Germinal center (tissue), 1 donor: ENCODE measurements at places on chromosomes 3 and 15.

DNA sequence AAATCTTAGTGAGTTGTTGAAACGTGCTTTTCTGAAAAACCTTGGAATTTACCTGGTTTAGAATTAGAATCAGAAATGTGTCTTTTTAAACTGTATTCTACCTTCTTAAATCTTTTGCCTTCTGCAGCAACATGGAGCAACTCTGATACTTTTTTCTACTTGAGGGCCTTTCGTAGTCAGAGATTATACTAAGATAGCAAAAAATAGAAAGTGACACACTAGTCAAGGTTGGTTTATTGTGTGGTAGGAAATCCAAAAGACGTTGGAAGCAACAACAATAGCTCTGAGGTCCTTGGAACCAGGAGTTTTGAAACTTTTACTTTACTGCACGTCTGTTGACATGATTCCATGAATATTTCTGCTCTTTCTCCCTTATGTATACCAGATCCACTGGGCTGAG lies 294.9 kb downstream of the LPP start:
- DNase-seq, result no peak

- no peak for DNase-seq
Observed at GRCh38 chr3:46860017-46860809, 3.0 kb downstream of the MYL3 start.

DNA sequence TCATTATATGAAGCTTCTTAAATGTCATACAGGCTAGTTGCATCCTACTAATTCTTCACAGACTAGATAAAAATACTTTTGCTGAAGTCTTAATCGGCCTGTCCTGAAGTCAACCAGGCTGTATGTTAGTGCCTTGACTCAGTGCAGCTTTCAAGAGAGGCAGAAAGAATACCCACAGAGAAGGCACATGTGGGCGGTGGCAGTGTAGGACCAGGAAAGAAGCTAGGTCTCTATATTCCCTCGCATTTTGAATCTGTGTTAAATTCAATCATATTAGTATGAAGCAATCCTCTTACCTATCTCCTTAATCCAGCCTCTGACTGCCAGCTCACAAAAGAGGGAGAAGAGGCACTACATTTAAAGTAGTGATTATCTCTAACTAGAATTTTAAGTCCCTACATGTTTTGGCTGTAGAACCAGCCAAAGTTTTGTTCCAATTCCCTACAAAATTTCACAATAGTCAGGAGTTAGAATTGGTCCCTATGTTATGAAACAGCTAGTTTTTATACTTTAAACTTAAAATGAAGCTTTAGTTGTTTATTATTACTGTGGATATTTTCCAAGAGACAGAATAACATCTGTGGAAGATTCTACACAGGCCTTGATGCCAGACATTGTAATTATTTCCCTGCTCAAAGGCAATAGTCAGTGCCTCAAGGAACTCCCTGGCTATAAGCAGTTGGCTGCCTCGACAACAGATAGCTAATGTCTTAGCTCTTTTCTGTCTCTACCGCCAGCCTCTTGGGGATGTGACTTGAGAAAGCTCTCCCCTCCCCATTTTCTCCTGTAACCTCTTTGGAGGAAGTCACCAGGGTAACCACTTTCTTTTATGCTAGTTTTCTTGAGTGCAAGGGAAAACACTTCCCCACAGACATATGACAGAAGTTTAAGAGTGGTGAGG lies 31.9 kb downstream of the CRTC3 start:
- DNase-seq, result no peak

DNA sequence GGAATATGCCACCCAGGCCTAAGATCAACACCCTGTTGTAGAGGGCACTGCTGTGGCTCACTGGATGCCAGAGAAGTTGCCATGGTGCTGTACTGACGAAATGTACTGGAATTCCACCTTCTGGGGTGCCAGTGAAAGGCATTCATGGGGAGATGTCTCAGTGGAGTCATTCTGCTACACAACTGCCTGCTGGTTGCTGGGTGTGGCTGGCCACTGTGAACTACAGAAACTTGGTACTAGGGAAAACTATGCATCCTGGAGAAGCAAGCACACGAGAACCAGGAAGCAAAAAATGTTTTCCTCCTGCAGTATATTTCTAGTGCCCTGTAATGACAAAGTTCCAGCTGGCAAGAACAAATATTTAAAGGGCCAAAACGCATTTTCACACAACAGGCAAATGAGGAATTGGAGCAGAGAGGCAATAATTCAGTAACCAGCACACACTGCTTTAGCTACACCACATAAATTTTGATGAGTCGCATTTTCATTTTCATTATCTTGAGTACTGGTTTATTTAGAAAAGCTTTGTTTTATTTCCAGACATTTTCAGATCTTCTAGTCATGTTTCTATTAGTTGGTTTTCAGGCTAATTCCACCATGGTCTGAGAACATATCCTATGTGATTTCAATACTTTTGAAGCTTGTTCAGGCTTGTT lies 18.3 kb upstream of the RFX7 start:
- no peak for DNase-seq

GRCh38 chr15:60939389-60939788 lies 289.7 kb downstream of the RORA start:
- DNase-seq, result no peak

DNA sequence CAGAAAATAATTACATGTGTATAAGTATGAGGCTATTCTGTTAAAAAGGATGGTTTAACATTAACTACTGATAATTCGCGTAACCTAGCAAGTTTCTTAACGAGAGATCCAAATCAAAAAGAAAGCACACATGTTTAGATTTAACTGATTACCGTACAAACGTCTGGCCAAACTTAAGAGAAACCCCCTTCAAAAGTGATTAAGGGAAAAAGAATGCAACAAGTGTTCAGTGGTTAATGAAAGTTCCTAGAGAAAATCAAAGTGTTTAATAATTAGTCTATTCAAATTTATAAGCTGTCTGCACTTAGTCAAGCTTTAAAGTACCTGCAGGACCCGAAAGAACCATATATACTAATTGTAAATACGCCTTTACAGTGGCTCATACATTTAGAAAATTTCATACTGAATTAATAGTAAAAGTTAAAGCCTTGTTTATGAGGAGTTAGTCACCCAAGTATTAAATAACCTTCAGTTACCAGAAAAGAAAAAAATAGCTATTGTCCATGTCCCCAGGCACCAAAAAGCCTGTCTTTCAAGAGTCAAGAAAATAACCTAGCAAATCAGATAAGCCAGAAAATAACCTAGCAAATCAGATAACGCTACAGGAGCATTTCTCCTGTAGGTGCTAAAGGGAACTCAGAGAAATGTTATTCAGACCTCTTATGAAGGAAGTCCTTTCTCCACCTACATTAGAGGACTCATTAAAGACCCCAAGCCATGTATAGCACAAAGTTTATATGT lies 34.6 kb downstream of the ZNF589 start:
- DNase-seq, result no peak

DNA sequence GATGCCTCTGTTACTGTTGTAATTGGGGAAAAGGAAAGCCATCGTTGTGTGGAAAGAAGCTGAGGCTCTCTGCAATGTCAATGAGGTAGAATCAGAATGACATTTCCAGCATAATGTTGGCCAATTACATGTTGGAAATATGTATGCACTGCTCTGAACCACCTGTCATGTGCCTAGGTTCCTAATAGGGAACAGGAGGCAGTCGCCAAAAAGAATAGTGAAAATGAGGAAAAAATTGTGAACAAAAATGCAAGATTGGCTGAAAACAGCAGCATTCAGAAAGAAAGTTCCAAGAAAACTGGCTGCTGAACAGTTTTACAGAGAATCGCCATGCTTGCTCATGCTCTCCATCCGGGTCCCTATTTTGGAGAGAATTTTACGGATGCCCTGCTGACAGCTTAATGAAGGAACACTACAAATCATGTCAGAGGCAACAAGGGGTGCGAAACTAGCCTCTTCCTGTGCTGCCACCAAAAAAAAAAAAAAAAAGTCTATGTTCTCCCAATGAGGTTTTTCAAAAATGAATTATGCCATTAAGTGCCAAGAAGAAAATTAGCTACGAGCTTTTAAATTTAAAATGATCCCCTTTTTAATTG lies 305.9 kb upstream of the ARRDC4 start:
- DNase-seq, result no peak

DNA sequence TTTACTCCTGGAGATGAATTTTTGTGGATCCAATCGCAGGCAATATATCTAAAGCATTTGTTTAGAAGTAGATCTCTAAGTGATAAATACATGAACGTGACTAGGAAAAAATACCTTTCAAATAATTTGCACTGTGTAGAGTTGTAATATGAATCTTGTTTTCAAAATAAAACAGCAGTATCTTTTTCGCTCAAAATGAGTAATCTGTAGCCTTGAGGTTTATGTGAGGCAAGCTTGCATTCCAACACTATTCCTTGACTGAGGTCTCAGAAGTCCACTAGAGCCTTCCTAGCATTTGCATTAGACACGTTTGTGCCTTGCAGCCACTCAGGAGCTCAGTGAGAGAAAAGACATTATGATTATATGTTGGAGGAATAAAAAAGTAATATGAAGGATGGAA lies 138.3 kb upstream of the ROBO1 start:
- no peak for DNase-seq

- no peak for DNase-seq
Observed at GRCh38 chr3:143001034-143001368, 369 bp upstream of the U2SURP start.

GRCh38 chr15:33400941-33401340 lies 90.2 kb downstream of the RYR3 start:
- DNase-seq, result no peak

DNA sequence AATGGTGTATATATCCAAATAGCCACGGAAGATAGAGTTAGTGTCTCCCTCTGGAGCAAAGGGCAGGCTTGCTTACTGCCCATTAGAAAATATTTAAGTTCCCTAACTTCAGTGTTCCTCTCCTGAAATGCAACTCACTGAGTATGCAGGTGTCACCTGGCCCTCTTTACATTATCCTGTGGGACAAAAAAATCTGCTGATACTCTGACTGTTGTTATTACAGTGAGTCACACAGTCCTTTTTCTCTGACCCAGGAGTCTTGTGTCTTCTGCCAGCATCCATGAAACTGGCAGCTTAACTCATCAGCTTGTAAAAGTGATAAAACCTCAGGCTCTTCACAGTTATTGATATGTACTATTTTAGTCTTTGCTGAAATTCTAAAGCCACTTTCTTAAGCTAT lies 42.2 kb upstream of the RASGRF1 start:
- no peak for DNase-seq
